ENCODE measurements at places on chromosomes 3 and 15.

GRCh38 chr3:149611149-149611548 is 46.7 kb downstream of the WWTR1 start:
- DNase-seq, result no peak

DNA sequence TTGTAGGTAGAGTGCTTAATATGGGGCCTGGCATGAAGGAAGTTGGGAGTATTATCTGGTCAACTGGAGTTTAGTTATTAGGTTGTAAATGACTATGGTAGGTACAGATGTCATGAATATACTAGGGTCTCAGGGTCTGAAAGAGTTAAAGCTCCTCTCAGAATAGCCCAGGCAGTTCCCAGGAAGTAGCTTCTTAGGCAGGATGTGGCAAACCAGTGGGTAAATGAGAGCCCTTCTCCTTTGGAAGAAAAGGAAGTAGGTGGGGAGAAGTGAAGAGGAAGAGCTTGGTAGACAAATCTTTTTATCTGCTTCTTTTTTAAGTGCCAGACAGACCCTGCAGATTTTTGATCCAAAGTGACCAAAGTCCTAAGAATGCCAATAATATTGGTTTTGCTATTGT is 24.5 kb downstream of the MAP2K1 start:
- DNase-seq, result peak; percentile 84

- DNase-seq, result no peak
Observed at GRCh38 chr3:195041871-195042742, 228.9 kb downstream of the XXYLT1 start.

- DNase-seq, result no peak
Observed at GRCh38 chr15:73923488-73924164, 2.6 kb upstream of the LOXL1 start.

- DNase-seq, result no peak
Observed at GRCh38 chr15:100794008-100794407, 85.6 kb upstream of the ALDH1A3 start.

Measured in Jurkat, Clone E6-1 (cell line).